Sigmoid colon (tissue), 7 donors: ENCODE measurements at places on chromosomes 2 and 18. TPM values are rescaled to one million over a fixed set of nuclear protein-coding genes. Genes with fewer than 3 reads are reported as not detected.

RNF125 gene
- 5.8 TPM for polyA plus RNA-seq

HAAO gene
- polyA plus RNA-seq: 37.9 TPM

DPYSL5 gene
- polyA plus RNA-seq: 0.74 TPM

CD8B2 gene
- under 0.01 TPM for polyA plus RNA-seq

B4GALT6 gene
- polyA plus RNA-seq: not detected

KCNJ13 gene
- 0.03 TPM for polyA plus RNA-seq

IGFBP2 gene
- polyA plus RNA-seq: 33.0 TPM

RDH14 gene
- 16.8 TPM for polyA plus RNA-seq

GPBAR1 gene
- polyA plus RNA-seq: 0.60 TPM

TEX51 gene
- polyA plus RNA-seq: 1.2 TPM

UPP2 gene
- polyA plus RNA-seq: not detected

GKN1 gene
- not detected for polyA plus RNA-seq

TUBA4B gene
- polyA plus RNA-seq: not detected

LOXL3 gene
- polyA plus RNA-seq: 0.60 TPM

TTN gene
- 0.90 TPM for polyA plus RNA-seq

NGEF gene
- 13.9 TPM for polyA plus RNA-seq

HK2 gene
- 39.6 TPM for polyA plus RNA-seq

SERPINB11 gene
- polyA plus RNA-seq: not detected

POTEF gene
- not detected for polyA plus RNA-seq

MAPK4 gene
- polyA plus RNA-seq: not detected

MAPRE2 gene
- polyA plus RNA-seq: 16.8 TPM

NOP58 gene
- 22.0 TPM for polyA plus RNA-seq

ANKZF1 gene
- polyA plus RNA-seq: 9.7 TPM

FBXO48 gene
- 0.70 TPM for polyA plus RNA-seq

CMPK2 gene
- polyA plus RNA-seq: 26.1 TPM

SP140L gene
- polyA plus RNA-seq: 9.0 TPM

SCN1A gene
- polyA plus RNA-seq: not detected

RAB6D gene
- polyA plus RNA-seq: 1.2 TPM

CTAGE1 gene
- not detected for polyA plus RNA-seq

MSTN gene
- not detected for polyA plus RNA-seq

EPB41L3 gene
- 43.8 TPM for polyA plus RNA-seq

CPLX4 gene
- not detected for polyA plus RNA-seq

LCT gene
- not detected for polyA plus RNA-seq

ERFE gene
- not detected for polyA plus RNA-seq

EGR4 gene
- polyA plus RNA-seq: 0.07 TPM

C2orf72 gene
- polyA plus RNA-seq: 18.5 TPM

GNAL gene
- polyA plus RNA-seq: 0.46 TPM

SLC40A1 gene
- 87.3 TPM for polyA plus RNA-seq

AQP12B gene
- 5.5 TPM for polyA plus RNA-seq

ALPG gene
- polyA plus RNA-seq: 0.10 TPM

SCYGR6 gene
- not detected for polyA plus RNA-seq

CENPA gene
- polyA plus RNA-seq: 1.2 TPM

NCKAP1 gene
- 39.6 TPM for polyA plus RNA-seq

TNFRSF11A gene
- 2.4 TPM for polyA plus RNA-seq

ID2 gene
- 306 TPM for polyA plus RNA-seq

FSHR gene
- polyA plus RNA-seq: not detected

GLI2 gene
- 0.60 TPM for polyA plus RNA-seq

IL36B gene
- not detected for polyA plus RNA-seq

BCL11A gene
- 3.6 TPM for polyA plus RNA-seq

PIEZO2 gene
- polyA plus RNA-seq: 1.4 TPM

PDE1A gene
- 0.69 TPM for polyA plus RNA-seq

FSIP2 gene
- polyA plus RNA-seq: 2.5 TPM

GPR17 gene
- polyA plus RNA-seq: 0.48 TPM

SRBD1 gene
- 9.0 TPM for polyA plus RNA-seq

POLE4 gene
- 60.6 TPM for polyA plus RNA-seq

GDF7 gene
- under 0.01 TPM for polyA plus RNA-seq

VWA3B gene
- polyA plus RNA-seq: 1.2 TPM

TRIM43 gene
- polyA plus RNA-seq: not detected
